T-helper 17 cell (primary cell): ENCODE measurements at places on chromosomes 2 and 18. TPM values are rescaled to one million over a fixed set of nuclear protein-coding genes. Genes with fewer than 3 reads are reported as not detected.

GRCh38 chr2:147910990-147911473 is 66.2 kb downstream of the ACVR2A start:
- DNase-seq = no peak

The AMER3 gene
- total RNA-seq = not detected

DNA sequence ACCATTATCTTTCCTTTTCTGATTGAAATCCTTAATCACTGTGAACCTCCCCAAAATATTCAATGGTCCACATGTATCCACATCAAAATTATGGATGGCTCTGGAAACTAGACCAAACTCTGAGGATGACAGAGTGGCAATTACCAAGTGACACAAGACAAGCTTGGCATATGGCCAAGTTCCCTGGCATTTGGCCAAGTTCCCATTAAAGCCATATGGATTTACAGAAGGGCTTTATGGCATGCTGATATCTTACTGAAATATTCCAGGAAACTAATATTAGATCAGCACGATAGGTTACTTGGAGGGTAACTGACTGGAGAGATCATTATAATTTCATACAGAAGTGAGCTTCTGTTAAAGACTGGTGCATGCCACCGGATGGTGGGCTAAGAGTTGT is 21.9 kb upstream of the CERS6 start:
- no peak for DNase-seq

- no peak for DNase-seq
Observed at GRCh38 chr18:79788734-79789085, 9.0 kb upstream of the KCNG2 start.

The SERPINB11 gene
- total RNA-seq = not detected

DNA sequence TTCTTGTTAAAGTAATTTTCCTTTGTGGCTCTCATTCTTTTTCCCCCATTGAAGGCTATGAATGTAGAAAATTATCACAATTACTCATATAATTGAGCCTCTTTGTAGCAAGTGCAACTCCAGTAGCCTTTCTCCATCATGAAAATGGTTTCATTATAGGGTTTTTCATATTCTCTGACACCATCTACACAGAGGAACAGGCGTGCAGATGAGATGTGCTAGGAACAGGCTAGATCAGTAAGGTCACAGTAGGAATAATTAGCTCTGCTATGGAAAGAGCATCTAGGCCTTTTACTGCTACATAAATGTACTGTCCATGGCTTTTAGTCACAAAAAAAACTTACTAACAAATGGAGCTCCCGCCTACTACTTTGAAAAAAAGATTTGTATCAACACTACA is 12.6 kb upstream of the DLX1 start:
- no peak for DNase-seq

DNA sequence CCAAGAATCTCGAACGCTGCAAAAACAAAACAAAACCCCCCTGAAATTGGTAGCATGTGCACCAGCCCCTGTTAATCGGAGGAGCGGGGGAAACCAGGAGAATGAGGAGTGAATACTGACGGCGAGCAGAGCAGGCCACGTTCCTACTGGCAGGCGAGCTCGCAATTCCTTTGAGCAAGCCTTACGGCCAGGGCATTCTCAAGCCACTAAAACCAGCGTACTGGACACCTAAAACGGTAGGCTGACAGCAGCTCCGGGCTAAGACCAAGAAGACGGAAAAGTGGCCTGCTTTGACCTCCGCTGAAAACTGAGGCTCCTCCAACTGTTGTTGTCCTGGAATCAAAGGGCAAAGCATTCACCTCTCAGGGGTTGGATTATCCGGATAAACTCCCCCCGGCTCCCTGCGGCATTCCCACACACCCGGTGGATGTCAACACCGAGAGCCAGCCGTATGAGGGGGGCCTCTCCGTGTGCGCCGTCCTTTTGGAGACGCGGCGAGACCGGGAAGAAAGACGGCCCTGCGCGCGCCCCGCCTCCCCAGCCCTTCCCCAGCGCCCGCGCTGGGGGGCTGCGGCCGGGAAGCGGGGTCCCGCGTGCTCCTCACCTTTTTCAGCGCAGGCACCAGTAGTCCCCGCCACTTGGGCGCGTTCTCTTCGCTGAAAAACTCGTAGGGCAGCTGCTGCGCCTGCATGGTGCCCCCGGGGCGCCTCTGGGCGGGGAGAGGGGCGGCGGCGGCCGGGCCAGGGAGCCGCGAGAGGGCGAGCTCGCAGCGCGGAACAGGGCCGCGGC is 925 bp downstream of the SOS1 start:
- peak; percentile 51 for DNase-seq

DNA sequence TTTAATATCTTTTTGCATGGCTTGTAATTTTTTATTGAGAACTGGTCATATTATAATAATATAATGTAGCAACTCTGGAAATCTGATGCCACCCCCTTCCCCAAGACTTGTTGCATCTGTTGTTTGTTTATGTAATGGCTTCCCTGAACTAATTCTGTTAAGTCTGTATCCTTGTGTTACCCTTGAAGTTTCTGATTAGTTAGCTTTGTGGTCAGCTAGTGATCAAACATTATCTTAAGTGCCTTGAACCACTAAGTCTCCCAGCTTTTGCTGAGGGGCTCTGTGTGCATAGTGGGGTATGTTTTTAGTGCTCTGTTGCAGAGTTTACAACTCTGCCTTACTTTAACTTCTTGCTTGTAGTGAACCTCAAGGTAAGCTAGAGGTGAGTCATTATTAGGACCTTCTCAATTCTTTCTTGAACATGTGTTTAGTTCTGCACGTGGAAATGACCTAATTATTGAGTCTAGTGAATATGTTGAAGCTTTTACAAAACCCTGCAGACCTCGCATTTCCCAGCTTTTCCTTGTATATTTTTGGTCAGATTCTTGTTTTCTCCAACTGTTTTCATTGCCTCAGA is 24.8 kb downstream of the SMCHD1 start:
- no peak for DNase-seq

DNA sequence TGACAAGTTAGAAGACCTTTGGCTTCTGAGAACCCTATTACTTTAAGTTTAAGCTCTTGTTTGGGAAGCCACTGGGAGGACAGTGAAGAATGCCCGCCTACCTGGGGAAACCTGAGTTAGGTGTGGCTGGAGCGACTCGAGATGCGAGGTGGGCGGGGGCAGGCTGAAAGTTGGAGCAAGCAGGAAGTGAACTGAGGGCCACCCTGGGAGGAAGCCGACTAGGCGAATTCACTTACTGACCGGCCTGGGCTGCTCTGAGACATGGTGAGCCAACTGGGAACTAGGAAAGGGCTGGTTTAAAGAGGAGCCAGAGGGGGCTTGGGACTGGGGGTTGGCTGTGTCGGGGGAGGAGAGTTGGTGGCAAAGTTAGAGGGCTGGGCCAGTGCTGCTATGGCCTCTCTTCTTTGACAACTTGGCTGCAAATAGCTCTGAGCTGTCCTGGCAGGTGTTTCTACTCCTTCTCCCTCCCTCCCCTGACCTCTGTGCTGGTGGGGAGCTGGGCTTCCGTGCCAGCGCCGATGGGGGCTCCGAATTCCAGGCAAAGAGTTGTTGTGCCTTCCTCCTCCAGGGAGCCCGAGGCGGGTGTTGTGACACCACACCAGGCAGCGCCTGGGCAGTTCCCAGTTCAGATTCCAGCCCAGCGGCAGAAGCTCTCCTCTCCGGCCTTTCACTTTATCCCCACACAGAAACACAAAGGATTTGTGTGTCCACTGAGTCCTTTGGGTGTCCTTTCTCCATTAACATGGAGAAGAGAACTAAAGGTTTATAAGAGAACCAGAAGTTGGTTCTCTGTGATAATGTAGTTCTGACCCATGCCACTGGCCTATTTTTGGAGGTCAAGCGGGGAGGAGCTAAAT is at the start of gene VAMP8:
Gene VAMP8 (plus strand): TSS at position 201 of the 857 bp plus-strand sequence. CDS start 61 bp downstream, at position 262.
- DNase-seq = peak; percentile 56

The SLC9A4 gene
- 0.18 TPM for total RNA-seq

GRCh38 chr2:12070153-12070552 is 323.7 kb downstream of the LPIN1 start:
- DNase-seq = no peak

The ANKRD62 gene
- total RNA-seq = not detected

The NT5DC4 gene
- not detected for total RNA-seq

DNA sequence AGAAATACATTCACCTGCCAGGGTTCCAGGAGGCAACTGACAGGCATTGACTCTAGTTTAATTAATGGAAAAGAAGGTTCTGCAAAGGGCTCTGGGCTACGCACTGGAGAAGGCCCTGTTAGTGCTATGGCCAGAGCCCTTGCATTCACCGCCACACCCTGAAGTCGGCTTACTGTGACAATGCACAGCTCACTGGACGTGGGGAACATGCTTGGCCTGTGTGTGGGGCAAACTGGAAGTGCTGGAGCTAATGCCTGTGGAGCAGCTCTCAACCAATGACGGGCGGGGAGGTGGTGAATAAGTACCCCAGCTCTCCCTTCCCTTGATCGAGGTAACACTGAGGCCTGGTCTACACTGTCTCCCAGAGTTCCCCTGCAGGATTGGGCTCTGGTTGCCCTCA is 209.8 kb downstream of the HAUS1 start:
- DNase-seq = no peak

GRCh38 chr2:30046396-30046795 is 100.4 kb upstream of the YPEL5 start:
- DNase-seq = no peak

- no peak for DNase-seq
Observed at GRCh38 chr2:22753476-22753875, 631.5 kb upstream of the KLHL29 start.

The SULT1C4 gene
- total RNA-seq = not detected

- no peak for DNase-seq
Observed at GRCh38 chr18:36128907-36129299, 237 bp downstream of the SLC39A6 start.

The RPIA gene
- 26.4 TPM for total RNA-seq

DNA sequence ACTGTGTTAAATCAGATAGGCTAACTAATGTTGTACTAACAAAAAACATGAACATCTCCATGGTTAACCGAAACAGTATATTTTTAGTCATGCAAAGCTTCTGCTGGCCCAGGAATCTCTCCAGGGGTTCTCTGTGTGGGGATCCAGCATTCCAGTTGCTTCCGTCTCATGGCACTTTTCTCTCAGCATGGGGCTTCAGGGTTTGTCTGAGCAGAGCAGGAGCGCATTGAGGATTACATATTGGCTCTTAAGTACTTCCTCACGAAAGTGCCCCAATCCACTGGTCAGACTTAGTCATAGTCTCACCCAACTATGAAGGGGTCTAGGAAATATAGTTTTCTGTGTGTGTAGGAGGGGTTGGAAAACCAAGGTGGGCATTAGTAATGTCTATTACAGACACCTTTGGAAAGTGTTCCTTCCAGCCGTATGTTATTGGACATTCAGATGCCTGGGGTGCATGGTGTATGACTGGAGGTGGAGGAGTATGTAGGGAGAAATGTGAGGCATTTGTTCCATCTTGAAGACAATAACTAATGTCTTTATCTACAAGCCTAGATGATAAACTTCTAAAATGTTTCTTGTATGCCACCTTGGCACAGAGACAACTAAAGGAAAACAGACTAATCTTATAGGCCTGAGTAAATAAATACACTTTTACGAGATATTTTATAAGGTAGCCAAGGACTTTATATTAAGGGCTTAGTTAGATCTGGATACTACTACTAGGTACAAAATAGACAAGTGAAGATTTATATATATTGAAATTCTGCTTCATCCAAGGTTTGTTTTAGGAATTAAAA is 123.8 kb upstream of the ZEB2 start:
- no peak for DNase-seq

GRCh38 chr18:47883771-47884413 is 46.6 kb downstream of the SMAD2 start:
- DNase-seq = no peak

DNA sequence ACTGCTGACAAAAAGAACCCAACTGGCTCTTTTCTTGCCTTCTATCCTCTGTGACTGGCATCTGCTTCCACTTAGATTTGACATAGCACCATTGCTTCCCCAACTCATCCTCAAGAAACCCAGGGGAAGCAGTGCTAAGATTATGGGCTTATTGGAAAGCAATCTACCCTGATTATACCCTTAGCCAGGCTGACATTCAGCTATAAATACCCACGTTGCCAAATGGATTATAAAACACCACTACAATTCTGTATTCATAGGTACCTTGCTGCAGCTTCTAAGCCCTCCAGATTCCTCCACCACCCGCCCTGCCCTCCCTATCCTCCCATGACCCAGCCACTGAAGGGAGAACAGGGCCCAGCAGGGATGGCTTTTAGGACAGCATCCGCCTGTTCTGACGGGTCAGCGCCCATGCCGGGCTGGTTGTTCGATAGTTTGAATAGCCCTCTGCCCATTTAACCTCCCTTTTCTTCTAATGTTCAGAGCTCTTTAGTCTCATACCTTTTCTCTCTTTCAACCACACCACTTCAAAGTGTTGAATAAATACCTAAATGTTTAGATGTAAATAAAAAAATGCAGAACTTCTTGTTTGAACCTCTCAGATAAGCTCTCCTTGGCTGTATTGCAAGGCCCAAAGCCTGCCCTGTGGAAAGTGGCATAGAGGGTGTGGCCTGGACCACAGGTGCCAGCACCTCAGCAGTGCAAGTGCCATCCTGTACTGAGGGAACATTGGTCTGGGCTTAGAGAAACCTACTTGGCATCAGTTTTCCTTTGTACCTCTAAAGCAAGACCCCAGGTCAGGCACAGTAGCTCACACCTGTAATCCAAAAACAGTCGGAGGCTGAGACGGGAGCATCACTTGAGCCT is 86.6 kb upstream of the RGPD5 start:
- no peak for DNase-seq

GRCh38 chr2:188459061-188459460 is 167.4 kb downstream of the GULP1 start:
- DNase-seq = no peak

DNA sequence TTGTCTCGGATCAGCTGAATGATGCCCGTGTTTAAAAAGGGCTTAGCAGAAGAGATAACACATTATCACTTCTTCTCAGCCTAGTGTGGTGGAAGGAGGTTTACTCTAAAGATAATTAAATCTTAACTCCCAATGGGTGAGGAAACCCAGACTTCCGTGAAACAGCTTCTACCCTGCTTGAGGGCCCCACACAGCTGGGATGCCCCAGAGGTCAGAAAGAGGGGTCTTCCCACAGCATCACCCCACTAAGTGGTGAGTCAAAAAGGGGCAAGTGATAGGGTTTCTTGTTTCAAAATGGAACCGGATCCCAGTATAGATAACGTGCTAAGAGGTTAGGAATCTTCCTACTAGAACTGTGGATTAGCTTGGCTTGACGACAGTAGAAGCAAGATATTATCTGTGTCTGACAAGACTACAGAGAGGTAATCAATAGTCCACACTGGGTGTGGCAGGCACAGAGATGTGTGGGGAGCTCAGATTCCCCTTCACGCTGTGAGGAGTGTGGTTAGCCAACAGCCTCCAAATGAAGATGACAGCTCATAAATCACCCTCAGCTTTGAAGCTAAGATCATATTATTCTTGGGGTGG is 129.6 kb upstream of the COPS8 start:
- DNase-seq = no peak

The FTCDNL1 gene
- 2.6 TPM for total RNA-seq

The NRP2 gene
- 0.68 TPM for total RNA-seq

GRCh38 chr2:69305712-69306392 is 81.2 kb downstream of the GFPT1 start:
- no peak for DNase-seq

GRCh38 chr2:77322431-77322830 is 199.7 kb downstream of the LRRTM4 start:
- no peak for DNase-seq

DNA sequence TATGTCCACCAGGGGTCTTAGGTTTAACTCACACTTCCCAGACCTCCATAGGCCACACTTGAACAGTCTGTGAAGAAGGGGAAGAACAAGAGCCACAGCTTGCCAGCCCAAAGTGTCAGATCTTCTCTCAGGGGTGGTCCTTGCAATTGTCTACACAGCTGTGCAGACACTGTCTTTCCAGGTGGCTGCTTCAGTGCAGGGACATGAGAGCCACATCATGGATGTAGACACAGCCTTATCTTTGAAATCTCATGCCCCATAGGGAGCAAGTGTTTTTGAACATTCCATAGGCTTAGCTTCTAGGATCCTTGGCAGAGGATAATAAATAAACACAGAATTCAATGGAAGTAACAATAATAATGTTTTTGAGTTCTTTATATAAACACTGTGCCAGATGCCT is 6.7 kb downstream of the ZNF407 start:
- no peak for DNase-seq
